H1 (cell line): ENCODE measurements at places on chromosomes 4 and X.

- no peak for DNase-seq
Observed at GRCh38 chrX:72621625-72622485, 49.2 kb upstream of the HDAC8 start.

DNA sequence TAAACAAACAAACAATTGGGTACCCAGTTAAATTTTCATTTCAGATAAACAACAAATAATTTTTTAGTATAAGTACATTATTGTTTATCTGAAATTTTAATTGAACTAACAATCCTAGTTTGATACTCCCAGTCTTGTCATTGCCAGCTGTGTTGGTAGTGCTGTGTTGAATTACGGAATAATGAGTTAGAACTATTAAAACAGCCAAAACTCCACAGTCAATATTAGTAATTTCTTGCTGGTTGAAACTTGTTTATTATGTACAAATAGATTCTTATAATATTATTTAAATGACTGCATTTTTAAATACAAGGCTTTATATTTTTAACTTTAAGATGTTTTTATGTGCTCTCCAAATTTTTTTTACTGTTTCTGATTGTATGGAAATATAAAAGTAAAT, 2.9 kb downstream of the CXCL8 start:
- DNase-seq, result no peak

DNA sequence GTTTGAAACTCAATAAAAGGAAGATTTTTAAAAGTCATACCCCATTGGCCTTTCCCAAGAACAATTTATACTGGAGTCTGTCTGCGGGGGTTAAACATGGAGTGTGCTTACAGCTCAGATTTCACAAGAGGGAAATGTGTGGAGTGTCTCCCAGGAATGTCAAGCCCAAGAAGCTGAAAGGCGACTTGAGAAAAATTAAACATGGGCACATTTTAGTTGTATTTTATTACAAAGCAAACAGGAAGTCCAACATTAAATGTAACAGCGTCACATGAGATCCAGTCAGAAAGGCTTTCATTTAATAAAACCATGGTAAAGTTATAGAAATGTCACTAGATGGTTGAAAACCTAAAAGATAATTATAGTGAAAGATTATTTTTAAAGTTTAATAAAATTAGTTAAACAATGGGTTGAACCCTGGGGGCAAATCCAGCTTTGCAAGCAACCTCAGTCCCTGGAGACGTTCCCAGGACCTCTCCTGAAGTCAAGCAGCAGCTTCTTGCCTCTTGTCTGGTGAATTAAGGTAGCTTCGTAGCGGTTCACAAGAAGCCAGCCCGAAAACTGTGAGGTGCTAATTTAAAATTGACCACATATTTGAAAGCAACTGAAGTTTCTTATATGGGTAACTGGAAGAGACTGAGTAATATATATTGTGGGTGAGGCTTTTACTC, 168.4 kb upstream of the EDNRA start:
- DNase-seq, result no peak

- no peak for DNase-seq
Observed at GRCh38 chr4:151169223-151169622, 69.8 kb downstream of the RPS3A start.

- no peak for DNase-seq
Observed at GRCh38 chrX:102976793-102977495, 39.9 kb downstream of the RAB40AL start.

GRCh38 chr4:164799410-164799809, 45.5 kb downstream of the SMIM31 start:
- no peak for DNase-seq

- no peak for DNase-seq
Observed at GRCh38 chrX:23374291-23374690, 39.6 kb downstream of the PTCHD1 start.

- DNase-seq, result no peak
Observed at GRCh38 chrX:109760922-109761250, 27.8 kb upstream of the ACSL4 start.

GRCh38 chr4:72895408-72895807, 174.1 kb downstream of the COX18 start:
- no peak for DNase-seq

DNA sequence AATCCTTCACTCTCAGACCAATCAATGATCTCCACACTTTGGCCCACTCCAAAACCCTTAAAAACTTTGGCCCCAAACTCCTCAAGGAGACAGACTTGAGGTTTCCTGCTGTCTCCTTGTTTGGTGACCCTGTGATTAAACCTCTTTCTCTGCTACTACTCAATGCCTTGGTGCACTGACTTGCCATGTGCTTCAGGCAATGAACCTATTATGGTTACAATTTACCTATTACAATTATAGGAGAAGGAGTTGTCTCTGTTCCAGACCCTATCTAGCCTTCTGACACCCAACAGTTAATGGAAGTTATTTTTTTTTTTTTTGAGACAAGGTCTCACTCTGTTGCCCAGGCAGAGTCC, 263.1 kb downstream of the STIM2 start:
- DNase-seq, result no peak

- DNase-seq, result no peak
Observed at GRCh38 chr4:1393866-1394265, 12.4 kb downstream of the NKX1-1 start.

DNA sequence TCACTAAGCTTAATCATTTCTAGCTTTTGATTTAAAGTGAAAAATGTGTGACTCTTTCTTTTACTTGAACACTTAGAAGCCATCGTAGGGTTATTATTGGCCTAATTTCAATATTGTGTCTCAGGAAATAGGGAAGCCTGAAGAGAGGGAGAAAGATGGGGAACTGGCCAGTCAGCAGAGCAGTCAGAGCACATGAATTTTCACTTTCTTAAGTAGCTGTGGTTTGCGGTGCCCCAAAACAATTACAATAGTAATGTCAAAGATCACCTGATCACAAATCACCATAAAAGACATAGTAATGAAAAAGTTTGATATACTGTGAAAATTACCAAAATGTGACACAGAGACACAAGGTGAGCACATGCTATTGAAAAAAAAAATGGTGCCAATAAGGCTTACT, 45.5 kb downstream of the CENPC start:
- DNase-seq, result no peak

GRCh38 chr4:151687021-151687640, 73.7 kb downstream of the GATB start:
- no peak for DNase-seq

GRCh38 chr4:7217474-7218321, 25.4 kb downstream of the SORCS2 start:
- no peak for DNase-seq

DNA sequence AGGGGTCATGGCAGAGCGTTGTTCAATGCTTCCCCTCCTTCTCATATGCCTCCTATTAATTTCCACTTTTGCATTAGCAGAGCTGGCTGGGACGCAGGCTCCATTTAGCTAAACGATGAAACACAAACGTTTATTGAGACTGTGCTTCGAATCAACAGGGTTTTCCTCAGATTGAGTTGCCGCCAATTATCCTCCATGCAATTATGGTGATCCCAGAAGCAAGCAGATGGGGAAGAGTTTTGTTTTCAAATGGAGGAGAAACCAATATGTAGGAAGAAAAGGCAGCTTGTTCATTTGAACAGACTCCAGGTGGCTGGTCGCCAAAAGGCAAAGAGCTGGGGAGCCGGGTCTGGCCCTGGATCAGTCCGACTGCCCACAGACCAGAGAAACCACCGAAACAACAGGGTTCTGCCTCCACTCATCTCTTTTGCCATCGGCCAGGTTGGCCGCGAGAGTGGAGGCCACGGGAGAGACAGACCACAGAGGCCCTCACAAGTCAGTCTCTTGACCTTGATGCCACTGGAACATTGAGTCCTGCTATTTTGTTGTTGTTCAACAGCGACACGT, 184.8 kb downstream of the GBA3 start:
- no peak for DNase-seq

DNA sequence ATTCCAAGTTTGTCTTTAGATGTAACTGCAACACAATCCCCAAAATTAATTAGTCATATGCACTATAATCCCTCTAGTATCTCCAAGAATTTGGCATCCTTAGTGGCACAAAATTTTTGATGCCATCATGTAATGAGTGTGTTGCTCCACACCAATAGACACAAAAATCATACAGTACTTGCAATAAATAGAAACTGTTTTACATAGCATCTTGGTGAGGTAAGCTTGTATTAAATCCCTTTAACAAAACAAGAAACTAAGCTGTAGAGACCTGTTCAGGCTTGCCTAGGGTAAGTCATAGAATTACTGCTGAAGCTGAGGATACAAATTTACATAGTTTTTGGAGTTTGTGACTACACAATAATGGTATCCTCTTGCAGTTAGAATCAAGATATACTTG, 64.5 kb upstream of the PRSS12 start:
- no peak for DNase-seq
